Right forelimb (tissue), 1 donor: ENCODE measurements at places on chromosomes 7 and 10.

- no peak for DNase-seq
These were observed 124.4 kb downstream of the CLEC2L start for GRCh38 chr7:139647814-139648390.

GRCh38 chr7:141328290-141328689, 222.9 kb upstream of the AGK start:
- DNase-seq = no peak

DNA sequence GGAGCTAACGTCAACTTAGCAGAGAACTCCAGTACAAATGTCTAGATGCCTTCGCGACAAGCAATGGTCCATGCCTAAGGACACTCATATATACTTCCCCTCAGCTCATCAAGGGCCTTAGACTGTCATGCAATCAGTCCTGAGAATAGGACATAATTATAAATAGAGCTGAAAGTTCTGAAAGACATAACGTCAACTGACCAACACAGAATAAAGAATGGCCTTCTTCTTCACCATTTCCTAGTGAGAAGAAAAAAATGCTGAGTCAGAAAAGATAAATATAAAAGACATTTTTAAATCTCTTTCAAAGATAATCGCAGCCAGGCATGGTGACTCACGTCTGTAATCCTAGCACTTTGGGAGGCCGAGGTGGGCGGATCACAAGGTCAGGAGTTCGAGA, 83.2 kb downstream of the ARMH3 start:
- no peak for DNase-seq

DNA sequence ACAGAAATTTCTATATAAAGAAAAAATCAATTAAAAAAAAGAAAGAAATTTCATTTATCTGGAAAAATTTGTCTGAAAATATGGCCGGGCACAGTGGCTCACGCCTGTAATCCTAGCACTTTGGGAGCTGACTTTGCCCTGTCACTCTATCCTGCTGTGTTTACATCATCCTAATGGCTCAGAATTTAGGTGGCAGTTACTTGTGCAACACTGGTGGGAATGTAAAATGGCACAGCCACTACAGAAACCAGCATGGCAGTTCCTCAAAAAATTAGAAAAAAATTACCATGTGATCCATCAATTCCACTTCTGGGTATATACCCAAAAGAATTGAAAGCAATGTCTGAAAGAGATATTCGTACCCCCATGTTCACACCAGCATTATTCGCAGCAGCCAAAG, 405.2 kb upstream of the AUTS2 start:
- no peak for DNase-seq

DNA sequence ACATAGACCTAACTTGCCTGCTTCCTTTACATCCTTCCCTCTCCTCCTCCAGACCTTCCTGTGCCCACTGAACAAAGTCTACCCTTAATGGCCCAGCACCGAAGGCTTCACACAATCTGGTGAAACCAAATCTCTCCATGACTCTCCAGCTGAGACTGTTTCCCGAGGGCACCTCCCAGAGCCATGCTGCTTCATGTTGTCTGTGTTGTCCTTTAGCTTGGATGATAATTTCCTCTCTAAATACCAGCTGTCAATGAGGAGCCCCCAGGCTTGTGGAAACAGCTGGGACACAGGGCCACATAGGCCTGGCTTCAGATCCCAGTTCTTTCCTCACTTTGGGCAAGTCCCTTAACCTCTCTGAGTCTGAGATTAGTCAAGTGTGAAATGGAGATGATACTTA, 54.3 kb downstream of the DLD start:
- no peak for DNase-seq

DNA sequence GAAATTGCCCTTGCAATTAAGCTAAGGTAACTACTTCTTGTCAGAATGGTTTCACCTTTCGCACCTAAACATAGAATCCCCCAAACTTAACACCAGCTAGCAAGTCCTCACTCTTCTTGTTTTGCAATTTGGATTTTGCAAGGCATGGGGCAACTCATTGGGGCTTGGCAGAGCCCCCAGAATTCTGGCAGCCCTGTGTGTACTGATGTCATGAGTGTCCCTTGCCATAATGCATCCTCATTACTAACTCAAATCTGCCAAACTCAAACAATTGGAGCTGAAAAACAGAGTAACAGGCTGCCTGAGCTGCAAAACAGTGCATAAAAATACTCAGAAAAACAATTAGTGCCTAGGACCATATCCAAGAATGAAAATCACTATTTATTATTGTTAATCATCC, 7.9 kb upstream of the XPNPEP1 start:
- DNase-seq = no peak

- no peak for DNase-seq
These were observed 220.1 kb downstream of the POU6F2 start for GRCh38 chr7:39197831-39198230.

DNA sequence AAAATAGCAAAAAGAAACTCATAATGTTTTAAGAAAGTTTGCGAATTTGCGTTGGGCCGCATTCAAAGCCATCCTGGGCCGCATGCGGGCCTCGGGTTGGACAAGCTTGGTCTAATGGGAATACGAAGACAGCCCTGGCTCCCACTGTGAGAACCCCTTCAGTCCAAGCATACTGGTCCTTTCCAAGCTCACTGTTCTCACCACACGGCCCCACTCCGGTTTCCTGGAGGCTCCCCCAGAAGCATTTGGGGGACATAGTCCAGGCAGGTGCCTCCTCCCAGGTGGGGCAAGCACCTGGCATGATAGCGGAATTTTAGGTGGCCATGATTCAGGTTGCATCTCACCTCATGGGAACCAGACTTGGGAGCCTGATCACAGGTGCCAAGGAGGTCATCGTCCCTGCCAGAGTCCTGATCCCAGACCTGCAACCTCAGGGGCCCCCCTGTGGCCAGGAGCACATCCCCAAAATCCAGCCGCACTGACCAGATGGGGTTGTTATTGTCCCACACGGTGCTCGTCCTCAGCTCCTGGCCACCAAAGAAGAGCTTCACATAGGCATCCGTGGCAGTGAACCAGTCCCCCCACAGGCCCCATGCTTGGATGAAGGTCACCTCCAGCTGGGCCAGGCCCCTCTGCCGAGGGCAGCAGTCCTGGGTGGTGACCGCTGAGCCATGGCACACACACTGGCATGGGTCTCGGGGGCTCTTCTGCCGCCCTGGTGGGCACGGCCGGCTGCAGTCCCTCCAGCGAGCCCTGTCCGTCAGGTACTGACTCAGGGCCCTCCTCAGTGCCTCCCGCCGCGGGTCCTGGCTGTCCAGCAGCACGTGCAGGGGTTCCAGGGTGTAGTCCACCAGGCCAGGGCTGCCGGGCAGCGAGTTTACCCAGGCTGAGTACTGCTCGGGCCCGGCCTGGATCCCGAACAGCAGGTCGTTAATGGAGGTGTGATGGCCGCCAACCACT, 4.4 kb downstream of the PRF1 start:
- no peak for DNase-seq

DNA sequence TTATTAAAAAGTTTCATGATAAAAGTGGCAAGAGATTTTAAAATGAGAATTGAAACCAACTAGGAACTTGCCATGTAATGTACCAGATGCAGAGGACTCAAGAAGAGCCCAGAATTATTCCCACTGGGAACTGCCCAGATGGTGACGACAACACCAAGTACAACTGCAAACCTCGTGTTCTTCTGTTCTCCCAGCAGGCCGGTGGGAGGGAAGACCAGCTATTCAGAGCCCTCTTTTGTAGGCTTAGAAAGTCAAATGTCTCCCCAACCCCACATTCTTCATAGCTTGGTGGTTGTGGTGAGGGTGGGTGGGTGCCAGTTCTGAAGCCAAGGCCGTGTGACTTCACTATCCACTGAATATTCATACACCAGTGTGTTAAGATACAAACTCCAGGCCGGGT, 54.3 kb upstream of the ITGB1 start:
- no peak for DNase-seq

DNA sequence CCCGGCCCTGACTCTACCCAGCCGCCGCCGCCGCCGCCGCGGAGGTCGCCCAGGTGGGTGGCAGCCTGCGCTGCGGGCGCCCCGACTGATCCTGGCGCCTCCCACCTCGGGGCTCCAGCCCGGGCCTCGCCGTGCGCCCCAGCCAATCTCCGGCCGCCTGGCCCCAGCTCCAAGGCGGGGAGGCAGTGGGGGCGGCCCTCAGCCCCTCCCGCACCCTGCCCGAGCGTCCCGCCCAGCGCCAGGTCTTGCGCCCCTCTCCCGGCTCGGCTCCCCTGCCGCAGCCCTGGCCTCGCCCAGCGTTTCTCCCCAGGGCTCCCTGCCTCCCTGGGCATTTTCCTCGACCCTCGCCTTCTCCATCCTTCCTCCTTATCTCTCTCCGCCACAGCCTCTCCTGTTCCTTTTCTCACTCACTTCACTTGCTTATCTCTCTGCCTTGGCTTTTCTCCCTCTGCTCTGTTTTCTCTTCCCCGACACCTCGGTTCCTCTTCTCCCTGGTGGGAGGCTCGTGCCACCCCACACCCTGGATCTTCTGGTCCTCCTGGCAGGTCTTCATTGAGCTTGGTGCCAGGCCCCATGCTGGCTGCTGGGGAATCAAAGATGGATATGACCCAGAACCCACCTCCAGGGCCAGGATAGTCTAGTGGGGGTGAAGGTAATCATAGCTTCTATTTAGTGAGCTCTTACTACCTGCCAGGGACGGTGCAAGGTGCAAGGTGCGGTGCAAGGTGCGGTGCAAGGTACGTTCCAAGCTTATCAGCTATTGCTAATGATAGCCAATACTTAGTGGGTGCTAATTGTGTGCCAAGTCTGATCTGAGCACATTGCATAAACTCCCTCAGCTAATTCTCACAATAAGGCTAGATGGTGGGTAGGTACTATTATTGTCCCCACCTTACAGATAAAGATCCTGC, at the start of gene SFRP5:
Gene SFRP5, minus strand, starts transcription at position 87 of the 911 bp plus-strand sequence. CDS start 166 bp downstream, outside the sequence.
- DNase-seq = no peak

DNA sequence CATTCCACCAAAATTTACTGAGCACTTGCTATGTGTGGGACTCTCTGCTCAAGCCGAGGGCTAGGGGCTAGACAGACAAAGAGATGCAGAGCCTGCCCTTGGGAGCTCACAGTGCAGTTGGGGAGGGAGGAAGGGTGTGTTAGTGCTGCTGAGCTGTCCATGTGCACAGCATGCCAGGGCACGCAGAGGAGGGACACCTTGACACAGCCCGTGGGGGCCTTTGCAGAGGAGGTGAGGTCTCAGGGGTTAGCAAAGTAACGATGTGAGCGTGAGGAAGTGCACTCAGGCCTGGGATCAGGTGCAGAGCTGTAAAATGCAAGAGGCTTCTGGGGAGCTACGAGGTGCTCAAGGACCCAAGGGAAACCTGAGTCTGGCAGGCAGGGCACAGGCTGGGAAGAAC, 16.3 kb downstream of the PRKCQ start:
- no peak for DNase-seq

GRCh38 chr7:11466517-11467105, 365.4 kb downstream of the THSD7A start:
- DNase-seq = no peak

DNA sequence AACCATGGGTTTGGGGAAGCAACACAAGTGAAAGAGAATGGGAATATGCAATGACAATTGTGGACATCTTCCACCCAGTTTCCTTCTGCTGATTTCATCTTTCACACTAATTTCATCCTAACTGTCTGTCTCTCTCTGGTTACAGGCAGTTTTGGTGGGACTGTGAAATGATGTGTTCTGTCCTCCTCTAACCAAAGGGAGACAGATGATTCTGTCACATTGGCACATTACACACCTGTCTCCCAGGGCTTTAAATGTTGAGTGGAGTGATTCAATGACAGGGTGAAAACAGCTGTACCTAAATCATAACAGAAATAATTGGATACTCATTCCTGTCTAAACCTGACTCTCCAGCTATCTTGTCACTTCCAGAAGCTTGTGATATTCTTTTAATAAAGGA, 60.0 kb downstream of the DGKB start:
- DNase-seq = no peak

DNA sequence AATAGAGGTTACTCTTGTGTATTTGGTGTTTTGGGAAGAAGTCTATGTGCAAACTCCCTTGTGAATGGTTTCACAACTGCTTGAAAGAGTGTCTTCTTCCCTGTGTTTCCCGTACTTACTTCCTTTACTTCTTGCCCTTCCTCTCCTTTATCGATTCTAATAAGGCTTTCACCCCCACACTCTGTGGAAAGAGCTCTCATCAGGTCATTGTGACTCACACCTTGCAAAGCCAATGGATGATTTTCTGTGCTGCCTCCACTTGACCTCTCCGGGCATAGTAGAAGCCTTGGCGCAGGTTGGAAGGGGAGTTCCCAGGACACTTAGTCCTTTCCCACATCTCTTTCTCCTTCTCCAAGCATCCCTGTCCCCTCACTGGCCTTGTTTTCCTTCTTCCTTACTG, 6.2 kb upstream of the TSPAN15 start:
- no peak for DNase-seq

GRCh38 chr10:5047912-5048628, 44.4 kb upstream of the AKR1C2 start:
- DNase-seq = no peak
